ENCODE measurements at places on chromosomes 12 and 14. TPM values are rescaled to one million over a fixed set of nuclear protein-coding genes. Genes with fewer than 3 reads are reported as not detected.

GRCh38 chr12:47903151-47903611 is 1.6 kb downstream of the VDR start:
- peak; percentile 89 for DNase-seq

GRCh38 chr14:85508863-85509262 is 21.1 kb upstream of the FLRT2 start:
- DNase-seq: no peak

DNA sequence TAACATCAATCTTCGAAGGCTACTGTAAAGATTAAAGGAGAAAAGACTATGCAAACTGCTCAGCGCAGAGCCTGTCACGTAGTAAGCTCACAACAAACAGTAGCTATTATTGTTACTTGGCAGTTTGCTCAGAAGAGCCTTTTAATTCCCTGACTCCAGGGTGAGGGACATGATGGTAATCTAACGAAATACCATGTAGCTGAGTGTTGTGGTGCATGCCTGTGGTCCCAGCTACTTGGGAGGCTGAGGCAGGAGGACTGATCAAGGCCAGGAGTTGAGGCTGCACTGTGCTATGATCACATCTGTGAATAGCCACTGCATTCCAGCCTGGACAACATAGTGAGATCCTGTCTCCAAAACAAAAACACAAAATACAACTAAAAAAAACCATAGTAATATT is 22.8 kb downstream of the HEBP1 start:
- DNase-seq: no peak

DNA sequence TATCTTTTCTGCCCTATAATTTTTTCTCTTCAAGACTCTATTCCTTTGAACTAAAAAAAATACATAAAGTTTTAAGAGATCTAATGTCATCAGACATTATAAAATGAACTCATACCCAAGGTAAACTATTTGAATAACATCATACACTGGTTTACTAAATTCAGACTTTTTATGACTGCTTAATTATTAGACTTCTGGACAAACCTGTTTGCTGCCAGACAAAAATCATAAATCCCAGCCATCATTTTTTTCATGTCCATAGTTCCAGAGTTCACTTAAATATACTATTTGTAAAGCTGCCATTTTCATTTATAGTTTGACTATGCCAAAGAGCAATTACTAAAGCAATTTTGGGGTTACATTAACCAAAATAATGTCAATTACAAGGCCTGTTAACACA is 34.0 kb downstream of the USP44 start:
- DNase-seq: no peak

DNA sequence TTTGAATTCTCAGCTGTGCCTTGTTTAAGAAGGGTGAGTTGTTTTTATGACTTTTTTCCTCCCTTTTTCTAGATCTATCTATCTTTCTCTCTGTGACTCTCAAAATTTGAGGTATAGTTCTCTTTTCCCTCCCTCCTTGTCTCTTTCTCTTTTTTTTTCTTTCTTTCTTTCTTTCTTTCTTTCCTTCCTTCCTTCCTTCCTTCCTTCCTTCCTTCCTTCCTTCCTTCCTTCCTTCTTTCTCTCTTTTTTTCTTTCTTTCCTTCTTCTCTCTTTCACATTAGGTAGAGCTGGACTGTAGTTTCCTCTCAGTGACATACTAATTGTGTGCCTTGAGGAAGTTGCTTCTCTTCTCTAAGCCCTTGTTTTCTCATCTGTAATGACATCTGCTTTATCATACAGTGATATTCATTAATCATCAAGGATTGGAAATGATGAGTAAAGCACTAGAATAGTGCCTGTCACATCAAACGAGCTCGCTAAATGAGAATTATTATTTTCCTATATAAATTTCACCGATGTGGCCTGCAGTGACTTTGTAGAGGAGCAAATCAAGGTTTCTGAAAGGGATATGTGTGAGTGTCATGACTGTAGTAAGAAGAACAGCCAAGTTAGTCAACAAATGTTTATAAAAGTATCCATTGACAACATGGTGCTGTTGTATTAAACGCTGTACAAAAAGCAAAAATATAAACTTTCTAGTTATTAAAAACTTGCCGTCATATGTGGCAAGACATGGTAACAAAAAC is 78.9 kb upstream of the SLC38A2 start:
- DNase-seq: no peak

DNA sequence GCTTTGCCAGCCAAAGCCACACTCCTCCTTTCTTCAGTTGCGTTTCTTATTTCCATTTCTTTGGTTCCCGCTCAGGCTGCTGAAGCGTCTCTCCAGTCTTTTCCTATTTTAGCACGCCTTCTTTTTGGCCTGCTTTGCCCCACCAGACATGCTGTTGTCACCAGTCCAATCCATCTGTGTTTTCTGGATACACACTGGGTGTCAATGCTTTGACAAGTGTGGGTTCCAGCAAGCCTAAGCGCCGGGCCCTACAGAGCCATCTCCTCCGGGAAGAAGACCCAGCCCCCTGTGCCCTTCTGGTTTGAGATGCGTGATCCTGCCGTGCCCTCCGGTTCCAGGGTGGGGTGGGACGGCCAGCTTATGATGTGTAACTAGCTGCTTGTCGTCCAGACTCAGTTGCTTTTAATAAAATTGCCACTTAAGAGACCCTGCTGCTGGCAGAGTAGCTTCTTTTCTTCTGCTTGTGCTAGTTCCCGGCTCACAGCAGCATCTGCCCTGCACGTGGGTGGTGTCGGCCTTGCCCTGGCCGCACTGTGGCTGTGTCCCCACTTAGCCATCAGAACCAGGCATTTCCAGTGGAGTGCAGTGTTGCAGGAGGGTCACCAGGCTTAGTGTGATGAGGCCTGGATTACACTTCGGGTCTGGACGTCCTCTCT is 29.7 kb downstream of the EML1 start:
- DNase-seq: no peak

The GAPDH gene
- total RNA-seq: 4,846 TPM

DNA sequence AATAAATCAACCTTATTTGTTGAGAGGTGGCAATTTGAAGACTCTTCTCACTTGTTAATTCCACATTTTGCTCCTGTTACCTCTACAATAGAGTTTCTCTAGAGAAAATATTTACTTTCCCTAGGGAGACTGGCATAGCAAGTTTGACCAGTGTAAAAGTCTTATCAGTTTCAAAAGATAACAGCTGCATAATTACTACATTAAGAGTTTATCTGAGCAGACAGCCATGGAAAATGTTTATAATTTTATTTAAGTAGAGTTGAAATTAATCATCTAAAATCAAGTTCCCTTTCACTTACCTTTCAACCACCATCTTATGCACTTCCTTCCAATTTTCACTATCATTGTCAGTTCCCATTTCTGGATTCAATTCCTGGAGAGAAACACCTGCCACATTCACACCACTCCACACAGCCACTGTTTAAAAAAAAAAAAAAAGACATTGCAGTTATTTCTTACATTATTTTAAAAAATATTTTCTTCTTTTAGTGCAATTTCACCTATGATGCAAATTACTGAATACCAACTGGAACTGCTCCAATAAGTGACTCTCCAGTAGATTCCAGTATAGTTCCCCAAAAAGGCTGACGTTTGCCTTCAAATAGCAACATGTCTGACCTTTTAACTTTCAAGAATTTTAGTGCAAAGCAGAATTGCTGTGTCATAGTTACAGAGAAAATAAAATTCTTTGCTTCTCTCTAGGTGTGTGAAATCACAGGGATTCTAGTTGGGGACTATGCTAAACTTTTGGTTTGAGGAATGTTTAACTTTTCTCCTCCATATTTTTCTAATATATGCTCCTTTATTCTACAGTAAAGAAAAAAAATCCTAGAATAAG is 19.4 kb downstream of the LDHB start:
- DNase-seq: no peak

DNA sequence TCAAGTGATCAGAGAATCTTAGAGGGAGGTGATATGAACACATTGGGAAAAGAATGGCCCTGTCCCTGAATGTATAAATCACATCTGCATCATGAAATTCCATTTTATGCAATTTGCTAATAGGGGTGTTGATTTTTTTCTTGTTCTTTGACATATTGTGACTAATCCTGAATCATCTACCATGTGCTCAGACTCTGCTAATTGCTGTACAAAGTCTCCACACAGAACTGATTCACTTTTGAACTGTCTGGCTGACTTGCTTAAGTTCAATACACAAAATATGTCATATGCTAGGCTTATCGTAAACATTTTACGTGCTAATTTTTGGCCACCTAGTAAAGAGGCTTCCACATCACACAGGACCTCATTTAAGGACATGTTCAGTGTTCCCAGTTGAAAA is 2.6 kb downstream of the TMEM132D start:
- peak; percentile 54 for DNase-seq

DNA sequence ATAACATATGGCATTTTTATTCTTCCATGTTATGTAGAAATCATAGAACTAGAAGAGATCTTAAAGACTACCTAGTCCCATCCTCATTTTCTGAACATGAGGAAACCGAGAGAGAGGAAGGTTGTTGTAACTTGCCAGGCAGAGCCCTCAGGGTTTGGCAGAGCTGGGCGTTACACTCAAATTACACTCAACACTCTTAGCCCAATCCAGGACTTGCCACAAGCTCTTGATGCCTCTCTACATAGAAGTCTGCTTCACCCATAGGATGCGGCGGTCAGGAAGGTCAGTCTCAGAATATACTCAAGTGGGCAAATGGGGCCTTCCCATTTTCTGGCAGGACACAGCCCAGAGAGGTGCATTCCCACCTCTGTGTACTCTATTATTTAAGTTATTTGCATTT is 208.1 kb downstream of the ZFP36L1 start:
- DNase-seq: no peak

DNA sequence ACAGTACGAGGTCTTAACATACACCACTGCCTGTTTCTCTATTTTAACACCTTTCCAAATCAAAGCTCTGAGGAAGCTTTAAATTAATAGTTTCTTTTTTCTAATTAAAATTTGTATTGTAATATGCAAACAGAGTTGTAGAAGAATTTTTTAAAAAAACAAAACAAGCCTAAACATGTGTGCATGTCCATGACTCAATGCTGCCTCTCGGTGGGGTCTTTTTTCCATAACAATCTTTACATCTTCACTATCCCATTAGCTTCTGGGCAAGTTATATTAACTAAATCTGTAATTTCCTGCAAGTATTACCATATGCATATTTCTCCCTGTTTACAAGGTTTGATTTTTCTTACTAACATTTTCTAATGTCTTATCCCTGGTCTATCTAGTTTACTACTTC is 143.9 kb upstream of the NAV3 start:
- DNase-seq: no peak

DNA sequence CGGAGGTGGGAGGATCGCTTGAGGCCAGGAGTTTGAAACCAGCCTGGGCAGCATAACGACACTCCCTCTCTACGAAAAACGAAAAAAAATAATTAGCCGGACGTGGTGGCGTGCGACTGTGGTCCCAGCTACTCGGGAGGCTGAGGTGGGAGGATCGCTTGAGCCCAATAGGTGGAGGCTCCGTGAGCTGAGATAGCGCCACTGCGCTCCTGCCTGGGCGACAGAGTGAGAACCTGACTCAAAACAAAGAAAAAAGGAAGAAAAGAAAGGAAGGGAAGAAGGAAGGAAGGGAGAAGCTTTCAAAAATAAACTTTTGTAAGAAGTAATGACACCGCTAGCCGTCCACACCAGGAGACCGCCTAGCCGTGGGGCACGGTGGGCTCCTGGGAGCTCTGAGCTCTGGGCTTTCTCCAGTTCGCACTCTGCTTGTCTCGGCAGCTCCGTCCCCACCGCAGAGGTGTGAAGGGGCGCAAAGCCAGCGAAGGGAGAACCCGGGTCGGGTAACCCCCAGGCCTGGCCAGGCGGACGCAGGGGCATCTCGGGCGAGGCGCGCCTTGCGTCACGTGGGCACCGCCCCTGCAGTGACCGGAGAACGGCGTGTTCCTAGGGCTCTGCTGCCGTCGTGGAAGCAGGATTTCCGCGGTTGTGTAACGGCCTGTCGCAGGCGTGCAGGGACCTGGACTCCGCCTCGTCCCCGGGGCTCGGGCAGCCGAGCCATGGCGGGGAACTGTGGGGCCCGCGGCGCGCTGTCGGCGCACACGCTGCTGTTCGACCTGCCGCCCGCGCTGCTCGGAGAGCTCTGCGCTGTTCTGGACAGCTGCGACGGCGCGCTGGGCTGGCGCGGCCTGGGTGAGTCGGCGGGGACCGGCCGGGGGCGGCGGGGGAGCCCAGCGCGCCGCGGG is at the start of gene IRAK3:
Gene IRAK3, plus strand, starts transcription at position 631 of the 902 bp plus-strand sequence. Its CDS starts 86 bp downstream, at position 717.
- DNase-seq: peak; percentile 91

GRCh38 chr14:24834956-24835355 is 201.0 kb upstream of the GZMB start:
- DNase-seq: no peak

The CAPS2 gene
- 10.5 TPM for total RNA-seq

DNA sequence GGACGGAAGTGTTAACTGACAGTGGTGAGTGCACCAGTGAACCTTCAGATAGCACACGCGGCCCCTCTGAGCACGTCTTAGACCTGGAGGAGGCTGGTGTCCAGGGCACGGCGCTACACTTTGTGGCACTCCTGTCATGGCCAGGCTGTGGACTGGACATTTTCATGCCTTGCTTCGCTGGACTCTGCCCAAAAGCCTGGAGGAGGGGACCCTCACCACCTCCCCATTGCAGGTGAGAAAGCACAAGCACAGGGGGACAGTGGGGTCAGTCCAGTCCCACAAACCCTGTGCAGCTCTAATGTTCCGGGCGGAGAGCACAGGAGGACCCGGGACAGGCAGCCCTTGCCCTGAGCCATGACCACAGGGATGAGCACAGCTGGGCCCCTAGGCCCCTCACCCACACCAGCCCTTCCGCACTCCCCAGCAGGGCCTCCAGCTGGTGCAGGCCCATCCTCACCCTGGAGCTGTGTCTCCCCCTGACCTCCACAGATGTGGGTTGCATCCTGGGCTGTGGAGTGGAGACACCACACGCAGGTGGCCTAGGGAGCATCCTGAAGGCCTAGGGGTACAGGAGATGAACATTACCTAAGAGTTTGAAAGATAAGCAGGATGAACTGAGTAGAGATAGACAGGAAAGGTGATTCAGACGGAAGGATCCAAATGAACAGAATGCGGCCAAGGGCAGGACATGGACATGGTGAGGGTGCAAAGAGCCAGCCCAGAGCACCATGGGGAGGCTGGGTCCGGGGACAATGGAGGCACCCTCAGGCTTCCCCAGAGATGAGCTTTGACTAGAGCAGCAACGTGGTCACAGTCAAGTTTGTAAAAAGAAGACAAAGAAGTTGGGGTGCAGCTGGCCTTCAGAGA is 132.8 kb downstream of the BCL11B start:
- DNase-seq: peak; percentile 52

DNA sequence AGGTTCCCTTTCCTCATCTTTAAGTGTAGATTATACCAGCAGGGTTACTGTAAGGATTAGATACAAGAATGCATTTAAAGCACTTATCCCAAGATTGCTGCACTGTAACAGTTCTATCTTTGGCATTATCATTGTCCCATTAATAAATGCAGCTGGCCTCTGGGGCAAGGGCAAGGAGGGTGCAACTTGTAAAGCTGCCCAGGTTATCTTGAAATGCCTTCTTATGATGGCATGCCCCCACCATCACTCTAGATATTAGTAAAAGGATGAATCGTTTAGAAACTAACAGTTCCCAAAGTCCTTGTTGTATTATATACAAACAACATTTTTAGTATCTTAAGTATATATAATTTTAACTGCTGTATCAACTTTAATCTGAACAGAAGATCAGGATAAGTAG is 6.8 kb downstream of the LTA4H start:
- DNase-seq: no peak

GRCh38 chr12:89454080-89454848 is 70.3 kb downstream of the GALNT4 start:
- DNase-seq: no peak

The DAO gene
- not detected for total RNA-seq

The PRH2 gene
- total RNA-seq: not detected

The ALDH2 gene
- 17.1 TPM for total RNA-seq
